ENCODE measurements at places on chromosomes 6 and 20.

DNA sequence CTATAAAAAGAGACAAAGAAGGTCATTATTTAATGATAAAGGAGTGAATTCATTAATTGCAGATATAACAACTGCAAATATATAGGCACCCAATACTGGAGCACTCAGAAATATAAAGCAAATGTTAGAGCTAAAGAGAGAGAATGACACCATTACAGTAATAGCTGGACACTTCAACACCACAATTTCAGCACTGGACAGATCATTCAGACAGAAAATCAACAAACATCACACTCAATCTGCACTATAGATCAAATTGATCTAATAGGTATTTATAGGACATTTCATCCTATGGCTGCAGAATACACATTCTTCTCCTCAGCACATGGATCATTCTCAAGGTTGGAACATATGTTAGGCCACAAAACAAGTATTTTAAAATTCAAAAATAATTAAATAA lies 72.7 kb downstream of the MAP7 start:
- no peak for DNase-seq

- DNase-seq: peak; percentile 99
Observed at GRCh38 chr6:26122793-26123674, 35.8 kb downstream of the HFE start.

- no peak for DNase-seq
Observed at GRCh38 chr20:59413326-59413865, 113.0 kb downstream of the EDN3 start.

DNA sequence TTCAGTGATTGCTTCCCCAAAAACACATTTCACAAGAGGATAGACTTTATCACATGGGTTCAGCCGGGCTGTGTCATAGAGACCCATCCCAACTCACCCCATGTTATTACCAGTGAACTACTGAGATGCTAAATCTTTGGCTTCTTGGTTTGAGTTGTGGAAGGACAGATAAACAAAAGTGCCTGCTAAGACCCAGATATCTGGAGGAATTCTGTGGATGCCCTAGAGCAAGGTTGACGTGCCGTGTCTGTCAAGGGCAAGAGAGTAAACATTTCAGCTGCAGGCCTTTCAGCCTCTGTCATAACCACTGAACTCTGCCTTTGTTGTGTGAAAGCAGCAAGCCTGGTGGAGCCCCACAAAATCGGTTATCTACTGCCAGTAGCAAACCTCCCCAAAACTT lies 11.2 kb upstream of the THBD start:
- DNase-seq: no peak

DNA sequence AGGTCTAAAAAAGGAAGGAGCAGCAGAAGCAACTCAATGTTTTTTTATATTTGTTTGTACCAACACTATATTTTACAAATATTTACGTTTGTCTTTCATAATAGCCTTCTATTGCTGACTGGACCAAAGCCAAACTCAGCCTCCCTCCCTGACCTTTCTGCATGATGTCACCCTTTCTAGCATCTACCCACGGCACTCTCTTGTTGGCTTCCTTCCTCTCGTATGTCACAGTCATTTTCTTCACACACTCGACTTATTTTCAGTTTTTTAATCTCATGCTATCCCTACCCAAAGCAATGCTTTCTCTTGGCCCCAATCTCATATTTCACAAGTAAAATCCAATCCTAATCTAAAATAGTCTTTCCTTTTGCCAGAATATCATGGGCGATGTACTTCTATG lies 16.3 kb upstream of the FAM8A1 start:
- no peak for DNase-seq

DNA sequence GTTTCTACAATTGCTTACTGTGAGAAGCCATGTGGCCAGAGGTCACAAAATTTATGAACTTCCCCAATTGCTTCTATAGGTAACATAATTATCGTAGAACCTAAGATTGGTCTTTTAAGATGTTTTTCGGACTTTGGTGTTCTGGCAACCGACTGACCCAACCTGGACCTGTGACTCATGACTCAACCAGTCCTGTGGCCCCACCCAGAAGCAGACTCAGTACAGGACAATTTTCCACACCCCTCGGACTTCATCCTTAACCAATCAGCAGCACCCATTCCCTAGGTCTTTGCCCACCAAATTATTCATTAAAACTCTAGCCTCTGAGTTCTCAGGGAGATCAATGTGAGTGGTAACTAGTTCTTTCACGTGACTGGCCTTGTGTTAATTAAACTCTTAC lies 26.4 kb upstream of the AKAP12 start:
- no peak for DNase-seq

DNA sequence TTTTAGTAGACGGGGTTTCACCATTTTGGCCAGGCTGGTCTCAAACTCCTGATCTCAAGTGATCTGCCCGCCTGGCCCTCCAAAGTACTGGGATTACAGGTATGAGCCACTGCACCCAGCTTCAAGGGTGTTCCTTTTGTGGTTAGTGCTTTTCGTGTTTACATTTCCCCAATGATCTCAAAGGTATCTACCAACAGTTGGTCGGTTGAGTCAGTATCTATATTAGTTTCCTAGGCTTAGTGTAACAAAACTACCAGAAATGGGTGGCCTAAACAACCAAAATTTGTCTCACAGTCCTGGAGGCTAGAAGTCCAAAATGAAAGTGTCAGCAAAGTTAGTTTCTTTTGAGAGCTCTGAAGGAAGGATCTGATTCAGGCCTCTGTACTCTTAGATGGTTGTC lies 30.1 kb downstream of the CASP8AP2 start:
- no peak for DNase-seq

DNA sequence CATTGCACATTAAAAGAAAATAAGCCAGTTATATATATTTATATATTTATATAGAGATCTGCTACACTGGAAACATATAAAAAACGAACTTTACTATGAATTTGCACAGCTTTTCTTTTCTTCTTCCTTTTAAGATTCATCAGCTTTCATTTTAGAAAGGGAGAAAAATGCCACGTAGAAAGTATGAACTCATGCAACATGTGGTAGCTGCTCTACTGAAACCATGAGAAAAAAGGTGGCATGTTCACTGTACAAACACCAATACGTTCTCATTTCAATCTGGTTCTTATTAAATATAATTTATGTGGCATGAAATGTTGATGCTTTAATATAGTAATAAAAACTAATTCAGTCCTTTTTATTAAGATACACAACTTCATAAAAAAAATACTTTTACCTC lies 68.8 kb upstream of the THEMIS start:
- DNase-seq: no peak

GRCh38 chr6:105382496-105382895 lies 20.4 kb downstream of the PREP start:
- DNase-seq: no peak

GRCh38 chr6:136739501-136739900 lies 52.8 kb downstream of the MAP3K5 start:
- DNase-seq: no peak

GRCh38 chr20:58568126-58568482 lies 52.9 kb upstream of the APCDD1L start:
- DNase-seq: no peak

- no peak for DNase-seq
Observed at GRCh38 chr6:161166176-161166575, 107.7 kb downstream of the AGPAT4 start.

DNA sequence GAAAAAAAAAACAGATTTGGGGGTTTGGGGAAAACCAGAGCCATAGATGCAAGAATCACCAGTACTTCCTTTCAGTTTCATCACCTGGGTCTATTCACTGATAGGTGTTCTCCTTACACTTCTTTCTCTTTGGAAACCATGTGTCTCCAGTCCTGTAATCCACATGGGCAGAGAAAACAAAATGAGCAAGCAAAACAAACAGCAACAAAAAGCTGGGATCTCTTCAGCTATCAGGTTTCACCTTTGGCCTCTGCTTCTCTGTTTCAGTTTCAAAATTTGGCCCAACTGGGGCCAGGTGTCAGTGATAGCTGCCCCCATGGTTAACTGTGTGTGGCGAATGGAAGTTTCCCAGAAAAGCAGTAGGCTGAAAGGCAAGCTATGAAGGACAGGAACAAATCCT lies 220.0 kb upstream of the THBS2 start:
- no peak for DNase-seq

GRCh38 chr20:36644706-36645095 lies 1.3 kb downstream of the SLA2 start:
- no peak for DNase-seq

DNA sequence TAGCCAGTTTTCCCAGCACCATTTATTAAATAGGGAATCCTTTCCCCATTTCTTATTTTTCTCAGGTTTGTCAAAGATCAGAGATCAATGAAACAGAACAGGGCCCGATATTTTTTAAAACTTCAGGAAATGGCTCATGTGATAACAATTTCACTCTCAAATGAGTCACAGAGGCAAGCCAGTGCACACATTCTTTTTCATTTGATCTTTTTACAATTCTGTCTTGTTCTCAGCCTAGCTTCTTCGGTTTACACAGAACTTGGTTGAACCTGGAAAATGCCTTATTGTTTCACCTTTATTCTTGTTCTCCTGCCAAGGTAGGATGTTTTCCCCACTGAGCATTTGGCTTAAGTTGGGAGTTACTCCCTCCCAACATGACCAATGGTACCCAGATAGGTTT lies 258.9 kb downstream of the COL12A1 start:
- DNase-seq: no peak

DNA sequence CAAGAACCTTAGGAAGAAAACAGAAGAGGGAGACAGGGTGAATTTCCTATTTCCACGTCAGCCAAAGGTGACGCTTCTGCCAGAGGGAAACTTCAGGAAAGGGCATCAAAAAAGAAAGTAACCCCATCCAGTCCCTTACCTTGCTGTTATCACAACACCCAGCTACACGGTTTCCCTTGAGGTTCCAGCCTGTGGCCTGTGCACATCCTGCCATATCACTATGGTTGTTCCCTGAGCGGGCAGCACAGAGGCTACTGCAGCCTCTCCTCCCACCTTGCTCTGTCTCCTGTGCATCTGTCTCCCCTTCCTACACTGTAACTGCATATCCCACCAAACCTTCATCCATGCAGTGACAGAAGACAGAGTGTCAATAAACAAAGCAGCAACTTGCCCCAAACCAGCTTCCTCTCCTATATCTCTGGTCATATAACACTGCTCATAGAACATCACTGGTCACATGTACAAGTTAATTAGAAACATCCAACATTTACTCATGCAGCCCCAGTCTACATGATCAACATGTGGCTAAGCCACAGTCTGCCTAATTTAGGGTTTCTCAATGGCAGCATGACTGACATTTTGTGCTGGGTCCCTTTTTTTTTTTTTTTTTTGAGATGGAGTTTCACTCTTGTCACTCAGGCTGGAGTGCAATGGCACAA lies 54.7 kb downstream of the GFOD1 start:
- DNase-seq: no peak

DNA sequence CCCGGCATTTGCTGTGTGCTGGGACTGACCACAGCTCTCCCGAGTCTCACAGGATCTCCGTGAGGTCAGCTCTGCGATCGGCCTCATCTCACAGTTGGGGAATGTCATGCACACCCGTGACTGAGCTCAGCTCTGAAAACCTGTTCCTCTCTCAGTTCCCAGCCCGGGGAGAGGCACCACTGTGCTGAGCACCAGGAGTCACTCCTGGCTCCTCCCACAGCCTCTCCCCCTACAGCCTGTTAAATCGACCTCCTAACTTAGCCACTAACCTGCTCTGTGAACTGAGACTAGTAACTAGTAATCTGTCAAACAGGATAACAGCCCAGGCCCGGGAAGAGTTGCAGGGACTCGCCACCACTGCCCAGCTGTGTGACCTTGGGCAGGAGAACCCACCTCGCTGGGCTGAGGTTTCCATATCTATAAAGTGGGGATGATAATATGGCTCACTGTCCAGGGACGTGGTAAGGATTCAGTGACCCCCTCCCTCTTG lies 20.1 kb upstream of the NOL4L start:
- no peak for DNase-seq

- no peak for DNase-seq
Observed at GRCh38 chr6:35083507-35083906, 57.6 kb downstream of the TCP11 start.

GRCh38 chr20:42595625-42596024 lies 594.1 kb downstream of the PTPRT start:
- no peak for DNase-seq

DNA sequence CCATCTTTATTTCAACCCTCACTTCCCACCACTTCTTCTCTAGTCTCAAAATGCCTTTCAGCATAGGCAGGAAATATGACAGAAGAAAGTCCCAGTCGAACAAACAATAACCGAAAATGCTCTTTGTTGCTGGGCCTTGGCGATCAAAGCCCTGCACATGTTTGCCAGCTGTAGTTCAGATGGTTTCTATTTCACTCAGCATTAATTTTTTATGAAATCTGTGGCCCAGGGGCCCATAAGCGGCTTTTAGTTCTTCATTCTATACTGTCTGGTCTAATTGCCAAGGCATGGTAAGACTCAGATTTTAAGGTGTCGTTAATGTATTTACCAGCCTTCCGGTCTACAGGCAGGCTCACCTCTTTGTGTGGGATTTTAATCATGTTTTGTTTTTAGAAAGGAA lies 10.9 kb upstream of the F13A1 start:
- no peak for DNase-seq

DNA sequence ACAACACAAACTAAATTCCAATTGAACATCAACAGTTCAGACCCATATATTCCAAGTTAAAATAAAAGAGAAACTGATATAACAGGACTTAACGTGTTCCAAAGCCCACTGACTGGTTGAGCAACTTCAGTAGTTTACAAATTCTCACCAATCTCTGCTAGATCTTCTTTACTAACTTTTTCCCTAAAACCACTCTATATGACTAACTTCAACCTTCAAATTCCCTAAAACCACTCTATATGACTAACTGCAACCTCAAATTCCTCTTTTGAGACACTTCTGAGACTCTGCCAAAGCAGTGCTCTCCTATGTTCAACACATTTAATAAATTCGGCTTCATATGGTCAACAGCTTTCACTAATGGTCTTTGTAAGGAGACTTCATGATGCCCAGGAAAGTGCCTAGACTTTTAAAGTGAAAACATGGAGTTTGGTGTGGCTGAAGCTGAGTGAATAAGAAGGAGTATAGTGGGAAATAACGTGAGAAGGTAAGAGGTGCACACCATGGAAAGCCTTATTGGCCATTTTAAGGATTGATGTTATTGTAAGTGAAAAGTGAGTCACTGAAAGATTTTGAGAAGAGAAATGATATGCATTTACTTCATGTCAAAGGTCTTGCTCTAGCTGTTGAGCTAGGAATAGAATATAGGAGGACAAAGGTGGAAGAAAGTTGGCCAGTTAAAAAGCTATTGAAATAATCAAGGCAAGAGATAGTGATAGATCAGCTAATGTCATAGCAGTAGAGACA lies 134.0 kb upstream of the HCRTR2 start:
- no peak for DNase-seq

DNA sequence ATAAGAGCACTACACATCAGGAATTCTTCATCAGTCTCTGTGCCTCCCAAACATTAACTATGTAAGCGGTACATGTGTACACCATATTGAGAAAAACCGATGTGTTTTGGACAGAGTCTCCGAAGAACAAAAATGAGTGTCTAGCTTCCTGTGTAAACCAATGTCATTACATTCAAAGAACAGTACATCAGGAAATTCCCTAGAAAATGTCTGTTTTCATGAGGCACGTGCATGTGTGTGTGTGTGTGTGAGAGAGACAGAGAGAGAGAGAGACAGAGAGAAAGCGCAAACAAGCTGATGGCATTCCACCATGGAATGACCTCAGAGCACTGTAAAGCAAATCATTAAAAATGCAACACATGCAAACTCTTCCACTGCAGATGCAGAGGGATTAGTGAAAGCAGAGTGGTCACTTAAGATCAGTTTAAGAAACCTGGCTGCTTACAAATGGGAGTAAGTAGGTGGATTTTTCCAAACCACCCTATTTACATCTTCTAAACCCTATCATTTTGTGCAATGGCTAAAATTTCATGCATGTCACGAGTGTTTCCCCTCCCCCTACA lies 133.9 kb downstream of the HIVEP2 start:
- peak; percentile 40 for DNase-seq

- DNase-seq: peak; percentile 47
Observed at GRCh38 chr20:32581839-32582658, 3.1 kb downstream of the NOL4L start.
